ENCODE measurements at places on chromosomes 13 and 19.

GRCh38 chr13:53054569-53054968, 26.0 kb downstream of the OLFM4 start:
- DNase-seq, result no peak

DNA sequence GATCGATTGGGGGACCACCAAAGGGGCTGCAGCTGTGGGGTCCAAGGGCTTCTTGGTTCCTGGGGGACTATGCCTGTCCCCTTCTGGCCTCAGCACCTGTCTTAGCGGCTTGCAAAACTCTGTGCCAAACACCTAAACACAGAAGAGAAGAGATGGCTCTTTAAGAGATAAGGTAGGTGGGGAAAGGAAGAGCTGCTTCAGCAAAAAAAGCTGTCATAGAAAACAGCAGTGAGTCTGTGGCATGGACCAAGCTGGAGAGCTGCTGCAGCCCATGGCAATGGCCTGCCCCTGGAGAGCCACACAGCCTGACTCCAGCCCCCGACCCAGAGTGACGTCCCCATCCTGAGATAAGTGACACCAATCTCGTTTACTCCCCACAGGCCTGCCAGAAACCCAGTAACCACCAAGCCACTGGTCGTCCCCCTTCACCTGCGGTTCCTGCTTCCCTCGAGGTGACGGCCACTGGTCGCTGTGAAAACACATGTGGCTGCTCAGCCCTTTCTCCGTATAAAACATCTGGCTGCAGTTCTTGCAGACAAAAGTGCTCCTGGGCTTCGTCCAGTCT, 25.0 kb upstream of the NAPA start:
- no peak for DNase-seq

DNA sequence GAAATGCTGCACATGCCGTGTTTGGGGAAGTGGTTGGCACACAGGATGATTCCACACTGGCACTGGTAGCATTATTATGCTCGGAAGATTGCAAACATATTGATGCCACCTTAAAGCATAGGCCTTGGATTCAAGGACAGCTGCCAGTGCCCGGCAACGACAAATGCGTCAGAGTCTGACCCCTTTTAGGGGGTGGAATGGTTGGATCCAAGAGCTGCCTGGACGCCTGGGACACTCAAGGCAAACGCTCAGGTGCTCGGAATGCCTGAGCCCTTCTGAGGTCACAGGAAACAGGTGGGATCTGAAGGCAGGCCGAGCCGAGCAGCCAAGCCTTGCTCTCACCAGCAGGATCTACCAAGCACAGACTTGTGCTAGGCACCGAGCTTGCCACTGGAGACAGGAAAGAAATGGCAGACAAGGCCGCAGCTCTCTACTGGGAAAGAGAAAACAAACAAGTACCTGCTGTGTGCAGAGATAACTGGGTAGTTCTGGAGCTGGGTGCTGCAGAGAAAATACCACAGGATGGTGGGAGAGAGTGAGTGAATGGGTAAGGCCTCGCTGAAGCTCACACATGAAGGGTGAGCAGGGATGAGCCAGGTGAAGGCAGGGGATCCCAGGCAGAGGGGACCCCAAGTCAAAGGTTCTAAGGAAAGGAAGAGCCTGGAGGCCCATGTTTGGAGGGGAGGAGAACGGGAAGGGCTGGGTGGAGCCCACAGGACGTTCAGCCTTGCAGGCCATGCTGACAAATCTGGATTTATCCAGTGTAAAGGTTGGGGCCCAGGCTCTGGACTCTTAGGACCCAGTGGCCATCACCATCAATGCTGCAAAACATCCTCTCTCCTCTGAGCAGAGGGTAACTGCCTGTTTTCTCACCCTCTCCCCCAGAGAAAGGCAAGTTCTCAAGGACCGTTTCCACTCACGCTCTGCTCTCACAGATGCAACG, 9.2 kb downstream of the RANBP3 start:
- DNase-seq, result no peak

- no peak for DNase-seq
Observed at GRCh38 chr19:29372461-29372860, 153.3 kb upstream of the VSTM2B start.

All from NCI-H460 (cell line).